B cell (primary cell): ENCODE measurements at places on chromosomes 12 and 14.

GRCh38 chr12:70400124-70400523 lies 34.0 kb downstream of the KCNMB4 start:
- DNase-seq, result no peak

- DNase-seq, result no peak
These were observed 408 bp upstream of the KRT72 start for GRCh38 chr12:52601671-52602070.

DNA sequence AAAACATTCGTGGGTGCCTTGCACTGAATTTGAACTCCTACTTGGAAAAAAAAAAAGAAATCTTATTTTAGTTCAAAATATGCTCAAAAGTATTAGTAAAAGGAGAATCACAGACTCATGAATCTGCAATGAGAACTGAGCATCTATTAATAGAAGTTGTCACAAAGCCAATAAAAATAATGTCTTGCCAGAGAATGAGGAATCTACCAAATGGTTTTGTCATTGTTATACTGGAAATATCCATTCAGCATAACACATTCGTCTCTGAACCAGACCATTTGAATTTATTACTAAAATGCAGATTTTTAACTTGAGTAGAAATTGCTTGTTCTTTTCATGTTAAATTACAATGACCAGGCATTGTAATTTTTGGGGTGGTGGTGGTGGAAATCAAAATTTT lies 11.6 kb upstream of the PTPRB start:
- no peak for DNase-seq

DNA sequence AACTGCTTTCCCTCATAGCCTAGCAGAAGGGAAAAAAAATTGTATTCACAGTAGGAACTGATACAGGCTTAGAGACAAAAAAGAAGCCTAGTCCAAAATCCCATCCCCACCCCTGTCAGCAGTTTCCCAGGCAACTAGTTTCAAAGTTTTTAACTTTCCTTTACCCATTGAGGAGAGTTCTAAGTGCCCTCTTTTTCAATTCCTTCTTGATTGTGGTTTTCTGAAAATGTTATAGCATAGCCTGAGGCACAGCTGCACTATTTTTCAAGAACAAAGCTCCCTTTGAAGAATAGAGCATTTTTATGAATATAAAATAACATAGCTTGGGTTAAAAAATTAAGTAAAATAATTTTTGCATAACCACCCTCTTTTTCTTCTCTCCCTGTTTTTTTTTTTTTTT lies 81.6 kb downstream of the IPO8 start:
- DNase-seq, result no peak

DNA sequence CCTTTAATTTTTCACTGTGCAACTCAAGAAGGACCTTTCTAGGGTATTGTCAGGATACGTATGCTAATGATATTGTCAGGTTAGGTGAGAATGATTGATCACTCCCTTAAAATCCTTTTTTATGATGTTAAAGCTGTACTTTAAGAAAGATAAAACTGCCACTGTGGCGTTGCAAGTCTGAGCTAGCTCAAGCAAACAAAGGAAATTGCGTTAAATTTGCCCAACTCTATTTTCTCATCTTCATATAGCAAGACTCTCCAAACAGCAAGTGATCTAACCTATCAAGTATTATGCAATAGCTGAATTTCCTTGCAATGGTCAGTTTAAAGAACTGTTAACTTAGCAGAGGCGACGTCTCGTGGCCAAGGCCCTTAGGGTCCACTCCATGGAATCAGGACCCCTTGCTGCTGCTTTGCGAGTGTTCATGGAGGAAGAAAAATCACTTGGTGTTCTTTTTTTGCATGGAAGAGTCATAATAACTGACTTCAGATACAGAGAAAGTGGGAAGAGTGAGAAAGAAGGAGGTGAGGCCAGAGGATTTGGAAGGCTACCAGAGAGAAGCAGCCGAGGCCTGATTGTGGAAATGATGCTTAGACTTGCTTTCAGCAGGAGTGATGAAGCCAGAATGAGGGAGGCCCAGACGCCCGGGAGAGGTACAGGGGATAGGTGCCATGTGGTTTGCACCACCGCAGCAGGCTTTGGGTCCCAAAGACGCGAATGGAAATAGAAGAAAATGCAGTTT lies 2.5 kb downstream of the TRAF3 start:
- DNase-seq, result no peak

GRCh38 chr12:16552301-16552700 lies 53.7 kb downstream of the LMO3 start:
- DNase-seq, result no peak

DNA sequence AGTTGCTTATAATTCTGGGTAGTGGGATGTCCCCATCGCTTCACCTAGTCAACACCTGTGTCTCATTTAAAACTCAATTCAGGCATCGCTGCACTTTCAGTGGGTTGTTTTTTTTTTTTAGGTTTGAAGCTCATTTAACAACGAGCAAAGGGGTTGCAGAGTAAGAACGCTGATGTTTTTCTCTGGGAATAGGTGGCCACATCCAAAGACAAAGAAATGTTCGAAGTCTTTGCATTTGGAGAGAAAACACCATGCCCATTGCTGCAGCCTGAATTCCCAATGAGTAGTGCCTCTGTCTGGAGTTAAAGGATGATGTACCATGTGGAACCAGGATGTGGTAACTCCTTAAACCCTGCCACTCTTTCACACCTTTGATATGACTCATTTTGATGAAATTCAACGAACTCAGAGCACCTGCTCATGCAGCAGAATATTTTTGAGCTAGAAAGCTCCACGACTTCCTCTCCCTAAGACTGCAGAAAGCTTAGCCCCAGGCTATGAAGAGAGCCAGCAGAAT lies 35.1 kb upstream of the BATF start:
- DNase-seq, result no peak

GRCh38 chr12:51391283-51392123 lies at the start of gene GALNT6:
GALNT6 (minus strand) TSS chr12:51391406; CDS start chr12:51379781, 11,625 bp downstream.
- peak; percentile 88 for DNase-seq

DNA sequence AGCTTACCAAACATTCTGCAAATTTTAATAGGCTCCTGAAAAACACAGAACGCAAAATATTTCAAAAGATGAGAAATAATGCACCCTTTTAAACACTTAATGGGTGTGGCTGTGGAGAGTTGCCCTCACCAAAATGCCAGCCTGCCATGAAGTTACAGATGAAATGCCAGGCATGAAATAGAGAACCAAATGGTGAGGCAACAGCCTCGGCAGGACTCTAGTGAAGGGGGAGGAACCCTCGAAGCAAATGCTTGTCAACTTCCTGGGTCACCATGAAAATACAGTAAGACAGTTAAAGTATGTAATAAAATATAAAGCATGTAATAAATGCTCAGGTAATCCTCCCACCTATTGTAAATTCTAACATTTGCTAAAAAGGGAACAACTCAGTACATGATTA lies 24.1 kb downstream of the DUSP16 start:
- DNase-seq, result no peak
